HCT116 (cell line): ENCODE measurements at places on chromosomes 4 and X. TPM values are rescaled to one million over a fixed set of nuclear protein-coding genes. Genes with fewer than 3 reads are reported as not detected.

SPANXA1 gene
- total RNA-seq, result not detected

GRCh38 chrX:13101441-13102139 is 57.2 kb upstream of the FAM9C start:
- no peaks in the 10 kb centered on the region for H3K36me3 ChIP-seq
- H3K27me3 ChIP-seq, result no peaks in the 10 kb centered on the region
- H3K4me1 ChIP-seq, result peaks cover 32% of the 10 kb centered on the region
- no peak overlapping the region for H3K27ac ChIP-seq
- peak; percentile 73 for DNase-seq

DNA sequence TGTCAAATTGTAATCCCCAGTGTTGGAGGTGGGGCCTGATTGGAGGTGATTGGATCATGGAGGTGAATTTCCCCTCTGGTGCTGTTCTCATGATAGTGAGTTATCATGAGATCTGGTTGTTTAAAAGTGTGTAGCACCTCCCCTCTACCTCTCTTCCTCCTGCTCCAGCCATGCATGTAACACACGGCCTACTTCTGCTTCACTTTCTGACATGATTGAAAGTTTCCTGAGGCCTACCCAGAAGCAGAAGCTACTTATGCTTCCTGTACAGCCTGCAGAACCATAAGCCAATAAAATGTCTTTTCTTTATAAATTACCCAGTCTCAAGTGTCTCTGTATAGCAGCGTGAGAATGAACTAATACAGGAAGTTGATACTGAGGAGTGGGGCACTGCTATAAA is 61.7 kb upstream of the DDX60 start:
- no peak for DNase-seq
- H3K27me3 ChIP-seq, result no peaks in the 10 kb centered on the region
- no peak overlapping the region for H3K27ac ChIP-seq

GRCh38 chr4:105147553-105148161 is 981 bp downstream of the TET2 start:
- H3K4me1 ChIP-seq, result peaks cover 6% of the 10 kb centered on the region; the same call in 1 of the 2 replicates
- H3K27me3 ChIP-seq, result no peaks in the 10 kb centered on the region
- H3K27ac ChIP-seq, result peak overlapping the region; percentile 73
- H3K36me3 ChIP-seq, result no peaks in the 10 kb centered on the region

DNA sequence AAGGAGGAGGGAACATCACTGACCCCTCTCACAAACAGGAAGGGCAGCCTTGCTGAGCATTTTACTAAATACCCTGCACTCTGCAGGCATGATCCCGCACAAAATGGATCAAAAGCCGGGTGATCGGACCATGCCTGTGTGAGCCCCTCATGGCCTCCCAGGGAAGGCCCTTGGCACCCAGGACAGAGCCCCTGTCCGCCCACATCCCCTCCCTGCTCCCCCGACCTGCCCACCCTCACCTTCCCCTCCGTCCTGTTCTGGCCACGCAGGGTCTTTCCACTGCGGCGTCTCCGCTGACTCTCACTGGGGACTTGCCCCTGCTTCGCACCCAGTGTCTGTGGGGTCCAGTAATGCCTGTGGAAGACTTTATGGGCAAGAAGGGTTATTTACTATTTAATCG is 105.0 kb downstream of the HMX1 start:
- H3K36me3 ChIP-seq, result no peaks in the 10 kb centered on the region
- 0 out of 2 replicates have a peak, but pooled peaks cover 3% of the 10 kb centered on the region for H3K27me3 ChIP-seq
- no peak overlapping the region for H3K4me3 ChIP-seq
- DNase-seq, result no peak
- H3K27ac ChIP-seq, result no peak overlapping the region
- no peaks in the 10 kb centered on the region for H3K4me1 ChIP-seq

- H3K4me3 ChIP-seq, result no peak overlapping the region
- no peaks in the 10 kb centered on the region for H3K36me3 ChIP-seq
- H3K27ac ChIP-seq, result no peak overlapping the region
- H3K27me3 ChIP-seq, result no peaks in the 10 kb centered on the region
- no peaks in the 10 kb centered on the region for H3K4me1 ChIP-seq
These were observed 21.9 kb upstream of the ZDHHC15 start for GRCh38 chrX:75544786-75545185.
